GM19239 (cell line): ENCODE measurements at places on chromosomes 3 and 15.

DNA sequence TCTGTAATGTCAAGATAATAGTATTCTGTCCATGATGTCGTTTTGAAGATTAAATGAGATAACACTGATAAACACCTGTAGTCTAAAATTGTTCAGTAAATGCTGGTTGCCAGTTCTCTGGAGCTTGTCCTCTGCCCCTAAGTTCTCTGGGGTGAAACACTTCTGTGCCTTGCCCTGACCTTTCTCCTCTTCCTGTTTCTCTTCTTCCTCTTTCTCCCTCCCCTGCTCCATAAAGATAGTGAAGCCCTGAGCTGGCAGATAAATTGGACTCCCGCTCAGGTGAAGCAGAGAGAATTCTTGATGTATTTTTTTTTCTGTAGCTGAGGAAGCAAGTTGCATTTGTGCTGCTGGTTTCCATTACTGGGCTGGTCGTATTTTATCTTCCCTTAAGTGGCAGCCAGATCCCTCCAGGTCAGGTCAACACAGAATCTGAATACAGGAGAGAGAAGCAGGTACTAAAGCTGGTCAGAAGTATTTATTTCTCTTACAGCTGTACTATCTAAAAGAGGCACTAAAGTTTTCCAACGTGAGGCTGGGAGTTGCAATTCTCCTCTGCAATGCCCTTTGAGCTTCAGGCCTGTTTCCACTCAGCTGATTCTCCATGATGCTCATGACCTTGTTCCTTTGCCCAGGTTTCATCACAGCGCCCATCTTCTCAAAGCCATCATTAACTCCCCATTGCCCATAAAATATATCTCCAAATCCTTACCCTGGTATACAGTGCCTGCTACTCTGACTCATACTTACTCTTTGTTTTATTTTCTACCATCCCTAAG is 319.3 kb upstream of the CFAP20DC start:
- DNase-seq = no peak

GRCh38 chr3:160980740-160981139 is 124.4 kb downstream of the B3GALNT1 start:
- no peak for DNase-seq

DNA sequence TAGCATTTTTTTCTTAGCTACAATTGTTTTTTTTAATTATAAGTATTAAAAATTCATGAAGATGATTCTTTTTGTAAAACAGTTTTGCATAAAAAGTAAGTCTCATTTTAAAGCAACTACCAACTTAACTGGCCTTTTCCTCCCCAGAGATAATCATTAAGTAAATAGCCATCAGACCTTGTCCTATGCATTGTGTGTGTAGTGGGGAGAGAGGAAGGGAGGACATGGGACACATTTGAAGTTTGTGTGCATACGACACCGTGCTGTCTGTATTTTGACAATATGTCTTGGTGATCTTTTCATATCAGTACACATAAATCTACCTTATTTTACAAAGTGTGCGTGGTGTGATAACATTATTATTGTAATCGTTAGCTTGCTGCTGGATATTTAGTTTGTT is 8.1 kb downstream of the SNRPN start:
- no peak for DNase-seq

- no peak for DNase-seq
Measured at GRCh38 chr15:75815811-75816719, 27.2 kb upstream of the UBE2Q2 start.

GRCh38 chr3:77298417-77298816 is 258.5 kb downstream of the ROBO2 start:
- no peak for DNase-seq

DNA sequence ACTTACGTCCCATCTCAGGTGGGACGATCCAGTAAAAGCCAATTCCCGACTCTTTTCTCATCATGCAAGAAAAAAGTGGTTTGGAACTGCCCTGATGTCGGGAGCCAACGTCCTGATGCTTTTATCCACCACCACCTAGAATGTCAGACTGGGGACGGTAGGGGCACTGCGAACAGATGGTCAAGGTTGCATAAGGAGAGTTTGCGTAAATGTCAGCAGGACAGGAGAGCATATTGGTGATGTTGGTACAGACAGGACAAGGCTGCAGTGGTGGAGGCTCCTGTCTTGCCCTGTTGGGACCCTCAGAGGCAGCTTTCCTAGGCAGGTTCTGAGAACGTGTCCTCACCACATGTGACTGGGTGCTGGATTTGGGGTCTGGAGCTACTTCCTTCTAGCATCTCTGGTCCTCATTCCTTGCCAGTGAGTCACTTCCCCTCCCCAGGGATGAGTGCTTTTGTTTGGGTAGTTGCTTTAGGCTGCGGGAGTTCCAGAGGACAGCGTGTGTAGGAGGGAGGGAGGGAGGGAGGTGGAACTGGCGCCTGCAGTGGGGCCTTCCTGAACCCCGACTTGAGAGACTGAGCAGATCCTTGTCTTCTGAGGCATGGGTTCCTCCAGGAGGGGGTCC is 21.0 kb downstream of the THSD4 start:
- DNase-seq = no peak

DNA sequence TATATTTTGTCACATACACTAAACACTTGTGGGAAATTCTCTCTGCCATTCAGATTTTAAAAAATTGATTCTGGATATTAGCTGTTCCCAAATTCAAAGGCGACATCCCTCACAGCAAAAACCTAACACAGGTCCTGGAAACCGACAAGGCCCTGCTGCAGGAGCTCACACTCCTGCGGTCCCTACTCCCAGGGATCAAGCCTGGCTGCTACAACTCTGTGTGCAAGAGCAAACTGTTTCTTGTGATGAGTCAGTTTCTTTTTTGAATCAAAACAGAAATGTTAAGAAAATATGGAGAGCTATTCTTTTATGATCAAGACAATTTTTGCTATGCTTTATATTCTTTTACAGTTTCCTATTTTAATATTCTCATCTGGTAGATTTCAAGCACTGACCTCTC is 51.0 kb upstream of the TJP1 start:
- no peak for DNase-seq

GRCh38 chr15:28985316-28985645 is 99.5 kb downstream of the APBA2 start:
- no peak for DNase-seq

- DNase-seq = no peak
Measured at GRCh38 chr3:71358243-71358642, 225.3 kb downstream of the FOXP1 start.

GRCh38 chr3:13042715-13043271 is 30.4 kb downstream of the IQSEC1 start:
- no peak for DNase-seq

- DNase-seq = no peak
Measured at GRCh38 chr15:91928675-91929074, 75.2 kb downstream of the SLCO3A1 start.

DNA sequence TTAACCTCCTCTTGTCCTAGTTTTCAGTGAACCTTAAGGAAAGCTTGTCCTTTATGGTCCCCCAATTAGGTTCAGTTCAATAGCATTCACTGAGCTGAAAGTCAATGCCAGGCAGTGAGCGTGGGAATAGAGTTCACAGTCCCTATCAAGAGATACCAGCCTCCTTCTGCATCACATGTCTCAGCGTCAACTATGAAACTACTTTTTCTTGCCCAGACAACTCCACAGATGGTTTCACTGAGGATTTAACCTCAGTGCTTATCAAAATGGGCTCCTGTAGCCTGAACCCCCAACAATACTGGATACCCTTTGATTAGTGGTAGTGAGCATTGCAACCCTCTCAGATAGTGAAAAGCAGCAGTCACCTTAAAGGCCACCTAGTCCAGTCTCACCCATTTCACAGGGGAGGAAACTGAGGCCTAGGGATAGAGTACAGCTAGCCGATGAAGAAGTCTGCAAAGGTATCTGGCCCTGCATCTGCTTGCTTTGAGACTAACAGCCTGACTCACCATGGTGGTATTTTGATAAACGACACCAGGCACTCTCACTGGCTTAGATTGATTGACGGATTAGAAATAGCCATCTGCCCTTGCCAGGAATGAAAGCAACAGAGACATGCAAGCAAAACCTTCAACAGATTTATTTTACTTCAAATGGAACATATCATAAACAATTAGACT is 1.6 kb upstream of the UBA3 start:
- no peak for DNase-seq

- DNase-seq = no peak
Measured at GRCh38 chr3:126125781-126126251, 41.9 kb upstream of the SLC41A3 start.
